ENCODE measurements at places on chromosomes 2 and 18. TPM values are rescaled to one million over a fixed set of nuclear protein-coding genes. Genes with fewer than 3 reads are reported as not detected.
A peak's percentile ranks its signal among the peaks of the same experiment; 100 is the strongest.

Gene FMNL2
- total RNA-seq, result 41.7 TPM

- H3K27me3 ChIP-seq, result peaks cover 8% of the 10 kb centered on the region
- DNase-seq, result no peak
These were observed 191.7 kb downstream of the PRKCE start for GRCh38 chr2:45843136-45843535.

DNA sequence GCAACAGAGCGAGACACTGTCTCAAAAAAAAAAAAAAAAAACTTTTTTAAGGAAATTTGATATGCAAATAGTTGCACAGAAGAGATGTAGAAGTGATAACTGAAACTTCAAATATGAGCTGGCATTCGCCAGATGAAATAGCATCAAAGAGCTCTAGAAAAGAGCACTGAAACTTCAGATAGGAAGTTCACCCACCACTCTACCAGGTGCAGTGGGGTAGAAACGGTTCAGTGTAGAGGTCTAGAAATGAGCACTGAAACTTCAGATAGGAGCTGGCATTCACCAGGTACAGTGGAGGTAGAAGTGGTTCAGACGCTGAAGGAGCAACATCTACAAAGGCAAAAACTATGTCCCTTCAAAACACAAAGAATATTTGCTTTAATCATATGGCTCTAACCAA lies 9.0 kb upstream of the ONECUT2 start:
- no peaks in the 10 kb centered on the region for H3K36me3 ChIP-seq
- peaks cover 7% of the 10 kb centered on the region for H3K4me1 ChIP-seq
- no peak for DNase-seq
- no peak overlapping the region for H3K4me3 ChIP-seq
- no peak overlapping the region for H3K27ac ChIP-seq

Gene SCYGR6
- not detected for total RNA-seq

Gene TMEM169
- total RNA-seq, result 3.2 TPM

Gene OSBPL1A
- 16.4 TPM for total RNA-seq

- H3K27me3 ChIP-seq, result no peaks in the 10 kb centered on the region
- peak; percentile 63 for DNase-seq
- no peak overlapping the region for H3K4me3 ChIP-seq
- no peaks in the 10 kb centered on the region for H3K4me1 ChIP-seq
These were observed 10.8 kb downstream of the SPDYA start for GRCh38 chr2:28821295-28821958.

DNA sequence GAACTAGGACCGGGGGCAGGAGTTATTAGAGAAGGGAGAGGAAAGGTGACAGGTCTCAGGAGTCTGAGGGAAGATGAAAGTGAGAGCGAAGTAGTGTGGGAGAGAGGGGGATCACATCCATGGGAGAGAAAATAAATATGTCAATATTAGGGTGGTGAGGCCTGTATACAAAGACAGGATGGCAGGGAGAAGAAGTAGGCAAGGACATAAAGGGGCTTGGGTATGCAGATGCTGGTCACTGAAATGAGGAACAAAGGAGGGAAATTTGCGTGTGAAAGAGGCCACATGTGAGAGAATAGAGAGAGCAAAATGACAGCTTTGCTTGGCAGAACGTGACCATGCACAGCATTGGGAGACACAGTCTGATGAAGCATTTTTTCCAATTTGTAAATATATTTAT lies 13.6 kb downstream of the METAP1D start:
- peaks cover 2% of the 10 kb centered on the region for H3K27me3 ChIP-seq
- no peak overlapping the region for H3K4me3 ChIP-seq
- H3K27ac ChIP-seq, result no peak overlapping the region

GRCh38 chr2:16553226-16553625 lies 112.4 kb downstream of the CYRIA start:
- no peak overlapping the region for H3K27ac ChIP-seq
- peak; percentile 46 for DNase-seq
- H3K36me3 ChIP-seq, result peaks cover 21% of the 10 kb centered on the region
- H3K4me3 ChIP-seq, result no peak overlapping the region

Gene FBLN7
- 0.36 TPM for total RNA-seq

GRCh38 chr2:148263890-148264289 lies 243.0 kb downstream of the MBD5 start:
- no peak for DNase-seq
- H3K4me1 ChIP-seq, result no peaks in the 10 kb centered on the region
- no peak overlapping the region for H3K27ac ChIP-seq
- H3K36me3 ChIP-seq, result peaks cover 15% of the 10 kb centered on the region
- no peak overlapping the region for H3K4me3 ChIP-seq

- H3K4me3 ChIP-seq, result no peak overlapping the region
- peaks cover 9% of the 10 kb centered on the region for H3K4me1 ChIP-seq
- no peak overlapping the region for H3K27ac ChIP-seq
- peaks cover 6% of the 10 kb centered on the region for H3K36me3 ChIP-seq
- DNase-seq, result no peak
These were observed 237.5 kb upstream of the RBBP8 start for GRCh38 chr18:22695674-22696073.

Gene LIMS3
- 10.0 TPM for total RNA-seq

GRCh38 chr2:10781746-10782145 lies 30.8 kb downstream of the PDIA6 start:
- no peaks in the 10 kb centered on the region for H3K27me3 ChIP-seq
- H3K4me1 ChIP-seq, result no peaks in the 10 kb centered on the region
- H3K4me3 ChIP-seq, result no peak overlapping the region
- peaks cover 35% of the 10 kb centered on the region for H3K36me3 ChIP-seq
- H3K27ac ChIP-seq, result no peak overlapping the region
- no peak for DNase-seq

DNA sequence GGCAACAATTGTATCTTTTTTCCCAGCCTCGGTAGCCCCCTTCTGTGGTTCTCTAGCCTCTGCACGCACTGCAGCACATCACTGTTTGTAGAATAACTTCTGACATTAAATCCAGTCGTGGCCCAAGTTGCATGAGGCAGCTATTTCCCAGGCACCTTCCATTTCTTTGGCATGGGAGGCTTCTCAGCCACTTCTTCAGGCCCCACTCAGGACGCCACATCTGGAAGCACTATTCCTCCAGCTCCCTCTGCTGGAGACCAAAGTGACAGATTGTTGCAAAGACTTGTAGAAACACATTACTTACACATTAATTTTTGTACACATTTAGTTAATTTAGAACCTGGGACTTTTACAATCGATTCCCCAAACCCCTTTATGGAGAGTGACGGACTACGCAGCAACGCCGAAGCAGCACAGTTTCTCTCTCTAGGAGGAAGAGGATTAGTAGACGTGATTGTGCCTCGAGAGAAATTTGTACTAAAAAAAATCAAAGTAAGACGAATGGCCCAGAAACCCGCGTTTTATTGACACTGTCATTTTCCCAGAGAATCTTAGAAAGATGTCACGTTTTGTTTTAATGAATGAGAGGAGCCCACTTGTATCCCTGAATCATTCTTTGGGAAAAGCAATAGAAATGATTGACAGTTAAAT lies 57.8 kb upstream of the RGPD5 start:
- H3K4me3 ChIP-seq, result no peak overlapping the region
- H3K36me3 ChIP-seq, result no peaks in the 10 kb centered on the region
- no peak overlapping the region for H3K27ac ChIP-seq
- peak; percentile 54 for DNase-seq

DNA sequence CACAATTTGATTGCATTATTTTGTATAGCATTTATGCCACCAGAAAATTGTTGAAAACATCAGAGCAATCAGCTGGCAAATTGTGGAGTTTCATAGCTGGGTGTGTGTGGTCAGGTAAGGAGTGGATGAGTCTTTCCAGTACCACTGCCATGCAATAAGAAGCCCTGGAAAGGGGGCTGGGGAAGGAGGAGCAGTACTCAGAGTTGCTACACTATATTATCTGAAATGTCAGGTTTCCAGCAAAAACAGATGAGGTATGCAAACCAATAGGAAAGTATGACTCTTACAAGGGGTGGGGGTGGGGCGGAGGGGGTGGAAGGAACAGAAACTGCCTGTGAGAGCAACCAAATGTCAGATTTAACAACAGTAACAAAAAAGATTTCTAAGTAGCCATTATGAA lies 112.2 kb downstream of the SOS1 start:
- no peaks in the 10 kb centered on the region for H3K27me3 ChIP-seq
- no peak overlapping the region for H3K27ac ChIP-seq
- H3K36me3 ChIP-seq, result peaks cover 11% of the 10 kb centered on the region

DNA sequence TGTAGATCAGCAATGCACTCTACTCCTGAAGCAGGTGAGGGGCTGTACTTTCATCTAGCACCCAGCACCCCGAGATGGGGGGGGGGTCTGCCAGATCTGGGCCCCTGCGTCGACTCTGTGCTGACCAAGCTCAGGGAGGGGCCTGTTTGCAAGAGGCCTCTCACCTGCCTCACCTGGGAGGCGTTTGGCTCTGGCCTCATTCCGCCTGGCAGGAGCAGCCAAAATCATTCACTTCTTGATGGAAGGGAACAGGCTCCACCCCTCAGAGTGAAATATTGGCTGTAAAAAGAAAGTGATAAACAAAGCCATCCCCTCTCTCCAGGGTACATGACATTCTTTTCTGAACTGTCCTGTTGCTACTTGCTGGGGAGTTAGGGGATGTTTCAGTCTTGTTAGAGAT lies 10.7 kb upstream of the IL1R2 start:
- DNase-seq, result no peak
- H3K27me3 ChIP-seq, result peaks cover 3% of the 10 kb centered on the region
- no peaks in the 10 kb centered on the region for H3K36me3 ChIP-seq
- H3K4me1 ChIP-seq, result no peaks in the 10 kb centered on the region

Gene ACKR3
- total RNA-seq, result 24.8 TPM

DNA sequence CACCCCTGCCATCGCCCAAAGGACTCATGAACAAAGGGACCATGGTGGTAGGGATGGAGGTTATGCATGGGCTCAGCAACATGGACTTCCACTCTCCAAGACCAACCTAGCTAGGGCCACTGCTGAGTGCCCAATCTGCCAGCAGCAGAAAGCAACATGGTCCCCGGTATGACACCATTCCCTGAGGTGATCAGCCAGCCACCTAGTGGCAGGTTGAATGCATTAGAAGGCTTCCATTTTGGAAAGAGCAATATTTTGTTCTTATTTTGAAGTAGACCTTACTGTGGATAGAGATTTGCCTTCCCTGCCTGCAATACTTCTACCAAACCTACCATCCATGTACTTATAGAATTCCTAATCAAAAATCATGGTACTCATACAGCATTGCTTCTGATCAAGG lies 99.8 kb downstream of the METTL4 start:
- no peak overlapping the region for H3K27ac ChIP-seq
- no peak overlapping the region for H3K4me3 ChIP-seq
- H3K36me3 ChIP-seq, result peaks cover 4% of the 10 kb centered on the region

- peaks cover 38% of the 10 kb centered on the region for H3K36me3 ChIP-seq
- peak overlapping the region; percentile 69 for H3K4me3 ChIP-seq
- peaks cover 6% of the 10 kb centered on the region for H3K27me3 ChIP-seq
- H3K27ac ChIP-seq, result peak overlapping the region; percentile 44
- peaks cover 25% of the 10 kb centered on the region for H3K4me1 ChIP-seq
These were observed 18.8 kb downstream of the COX7A2L start for GRCh38 chr2:42342061-42342794.

- no peaks in the 10 kb centered on the region for H3K36me3 ChIP-seq
- H3K27me3 ChIP-seq, result no peaks in the 10 kb centered on the region
- H3K4me3 ChIP-seq, result no peak overlapping the region
- H3K27ac ChIP-seq, result peak overlapping the region; percentile 77
These were observed 84.7 kb downstream of the CDC42EP3 start for GRCh38 chr2:37586663-37587317.

GRCh38 chr2:18133310-18133709 lies 254.8 kb downstream of the KCNS3 start:
- H3K4me3 ChIP-seq, result no peak overlapping the region
- no peak for DNase-seq
- no peak overlapping the region for H3K27ac ChIP-seq
- H3K4me1 ChIP-seq, result peaks cover 25% of the 10 kb centered on the region
- H3K36me3 ChIP-seq, result no peaks in the 10 kb centered on the region
- H3K27me3 ChIP-seq, result no peaks in the 10 kb centered on the region

GRCh38 chr2:39525636-39526412 lies 88.7 kb upstream of the MAP4K3 start:
- H3K4me1 ChIP-seq, result peaks cover 18% of the 10 kb centered on the region
- DNase-seq, result no peak
- peaks cover 7% of the 10 kb centered on the region for H3K27me3 ChIP-seq
- no peak overlapping the region for H3K27ac ChIP-seq
- peaks cover 12% of the 10 kb centered on the region for H3K36me3 ChIP-seq

GRCh38 chr18:26052505-26052904 lies 37.9 kb downstream of the SS18 start:
- no peaks in the 10 kb centered on the region for H3K27me3 ChIP-seq
- no peaks in the 10 kb centered on the region for H3K4me1 ChIP-seq
- no peak for DNase-seq
- H3K4me3 ChIP-seq, result no peak overlapping the region

GRCh38 chr2:227717687-227718567 lies at the start of gene SLC19A3:
SLC19A3 (minus strand) TSS chr2:227718028; CDS start chr2:227702318, 15,710 bp downstream.
- no peak within 1 kb of the TSS for H3K27ac ChIP-seq
- peaks cover 6% of the 10 kb centered on the region for H3K4me1 ChIP-seq
- no peaks in the 10 kb centered on the region for H3K27me3 ChIP-seq
- no peaks in the 10 kb centered on the region for H3K36me3 ChIP-seq
- peak; percentile 79 for DNase-seq

GRCh38 chr2:136126021-136126420 lies 8.1 kb upstream of the CXCR4 start:
- DNase-seq, result no peak
- no peaks in the 10 kb centered on the region for H3K36me3 ChIP-seq
- peaks cover 18% of the 10 kb centered on the region for H3K4me1 ChIP-seq
- no peak overlapping the region for H3K27ac ChIP-seq
- no peak overlapping the region for H3K4me3 ChIP-seq
- H3K27me3 ChIP-seq, result peaks cover 5% of the 10 kb centered on the region

Gene ROCK2
- 52.8 TPM for total RNA-seq

GRCh38 chr2:10412380-10412779 lies 35.7 kb downstream of the ODC1 start:
- H3K36me3 ChIP-seq, result peaks cover 3% of the 10 kb centered on the region
- H3K4me3 ChIP-seq, result no peak overlapping the region
- peak; percentile 35 for DNase-seq
- no peak overlapping the region for H3K27ac ChIP-seq
- peaks cover 5% of the 10 kb centered on the region for H3K27me3 ChIP-seq

Gene TLX2
- not detected for total RNA-seq

DNA sequence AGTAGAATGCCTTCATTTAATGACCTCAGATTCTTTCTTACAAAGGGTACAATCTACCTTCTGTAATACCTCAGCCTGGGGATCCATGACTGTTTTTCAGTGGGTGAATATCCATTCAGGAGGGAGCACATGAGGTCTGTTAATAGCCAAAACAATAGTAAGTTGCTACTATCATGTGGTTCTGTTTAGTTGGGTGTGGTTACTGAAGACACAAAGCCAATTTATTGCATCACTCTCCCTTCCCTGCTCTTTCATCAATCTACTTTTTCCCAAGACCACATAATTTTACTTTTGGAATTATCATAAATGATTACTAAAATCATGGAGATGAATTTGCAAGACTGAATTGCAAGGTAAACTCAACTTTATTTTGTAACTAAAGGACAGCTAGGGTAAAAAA lies 254.2 kb downstream of the GALNT13 start:
- H3K27ac ChIP-seq, result no peak overlapping the region
- no peak overlapping the region for H3K4me3 ChIP-seq
- peaks cover 3% of the 10 kb centered on the region for H3K27me3 ChIP-seq
- DNase-seq, result no peak
- peaks cover 2% of the 10 kb centered on the region for H3K4me1 ChIP-seq

Data from endothelial cell (in vitro differentiated cells).